Tongue (tissue), 3 donors: ENCODE measurements at places on chromosomes 11 and 22.

- no peak for DNase-seq
Observed at GRCh38 chr22:44452531-44453420, 45.3 kb downstream of the RTL6 start.

GRCh38 chr11:44889266-44889665, 61.4 kb downstream of the TP53I11 start:
- no peak for DNase-seq

- DNase-seq: no peak
Observed at GRCh38 chr11:119520966-119521365, 98.0 kb upstream of the THY1 start.

- no peak for DNase-seq
Observed at GRCh38 chr11:27291302-27291889, 71.6 kb downstream of the CCDC34 start.

DNA sequence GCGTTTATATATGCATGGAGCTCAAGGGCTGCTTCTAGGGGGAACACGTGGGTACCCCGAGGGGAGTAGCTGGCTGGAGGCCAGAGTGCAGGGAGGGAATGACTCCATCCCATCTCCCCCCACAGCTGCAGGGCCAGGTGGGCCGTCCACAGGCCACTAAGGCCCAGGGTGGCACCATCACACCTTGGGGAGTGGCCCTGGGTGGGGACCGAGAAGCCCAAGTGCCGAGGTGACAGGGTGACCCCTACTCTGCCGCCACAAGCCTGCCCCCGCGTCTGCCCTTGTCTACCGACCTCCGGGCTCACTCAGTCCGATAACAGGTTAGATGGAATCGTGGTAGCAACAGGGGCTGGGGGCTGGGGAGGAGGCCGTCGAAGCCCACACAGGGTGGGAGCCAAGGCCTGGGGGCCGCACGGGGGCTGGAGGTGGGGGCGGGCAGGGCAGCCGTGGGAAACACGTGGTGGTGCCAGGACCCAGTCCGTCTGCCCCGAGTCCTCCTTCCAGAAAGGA, 125.7 kb downstream of the KCNQ1OT1 start:
- no peak for DNase-seq

GRCh38 chr11:60375316-60375715, 3.0 kb upstream of the MS4A7 start:
- no peak for DNase-seq

DNA sequence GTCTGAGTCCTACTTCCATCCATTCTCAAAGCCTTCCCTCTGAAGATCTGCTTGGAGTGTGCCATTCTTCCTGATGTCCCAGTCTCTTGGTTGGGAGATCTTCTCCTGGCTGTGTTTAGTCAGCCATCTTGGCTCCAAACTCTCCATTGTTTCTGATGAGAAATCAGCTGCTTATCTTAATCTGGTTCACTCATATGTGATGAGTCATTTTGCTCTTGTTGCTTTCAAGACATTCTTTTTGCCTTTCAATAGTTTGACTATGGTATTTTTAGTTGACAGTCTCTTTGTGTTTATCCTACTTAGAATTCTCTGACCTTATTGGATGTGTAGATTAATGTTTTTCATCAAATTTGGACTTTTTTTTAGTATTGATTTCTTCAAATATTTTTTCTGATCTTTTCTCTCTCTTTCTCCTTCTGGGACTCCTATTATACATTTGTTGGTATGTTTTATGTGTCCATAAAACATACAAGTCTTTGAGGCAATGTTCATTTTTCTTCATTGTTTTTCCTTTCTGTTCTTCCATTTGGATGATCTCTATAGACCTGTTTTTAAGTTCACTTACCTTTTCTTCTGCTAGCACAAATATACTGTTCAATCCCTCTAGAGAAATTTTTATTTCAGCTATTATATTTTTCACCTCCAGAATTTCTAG, 77.2 kb upstream of the CLPB start:
- no peak for DNase-seq

GRCh38 chr11:80586464-80586863, 1145.6 kb upstream of the TENM4 start:
- DNase-seq: no peak

DNA sequence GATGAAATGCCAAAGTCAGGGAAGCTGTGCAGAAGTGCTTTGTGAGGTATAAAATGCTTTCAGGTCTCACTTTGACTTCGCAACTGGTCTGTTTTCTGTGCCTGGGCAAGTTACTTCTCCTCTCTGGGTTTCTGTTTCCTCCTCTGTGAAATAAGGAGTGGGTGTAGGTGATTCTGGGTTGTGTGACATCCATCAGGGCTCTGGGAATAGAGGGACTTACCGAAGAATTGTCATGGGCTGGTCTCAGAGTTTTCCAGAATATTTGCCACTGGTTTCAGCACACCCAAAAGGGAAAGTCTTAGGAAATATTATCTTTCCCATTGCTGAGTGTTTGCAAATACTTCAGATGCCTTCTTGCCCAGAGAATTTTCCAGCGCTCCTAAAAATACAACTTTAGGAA, 118.4 kb downstream of the KIAA1671 start:
- no peak for DNase-seq

DNA sequence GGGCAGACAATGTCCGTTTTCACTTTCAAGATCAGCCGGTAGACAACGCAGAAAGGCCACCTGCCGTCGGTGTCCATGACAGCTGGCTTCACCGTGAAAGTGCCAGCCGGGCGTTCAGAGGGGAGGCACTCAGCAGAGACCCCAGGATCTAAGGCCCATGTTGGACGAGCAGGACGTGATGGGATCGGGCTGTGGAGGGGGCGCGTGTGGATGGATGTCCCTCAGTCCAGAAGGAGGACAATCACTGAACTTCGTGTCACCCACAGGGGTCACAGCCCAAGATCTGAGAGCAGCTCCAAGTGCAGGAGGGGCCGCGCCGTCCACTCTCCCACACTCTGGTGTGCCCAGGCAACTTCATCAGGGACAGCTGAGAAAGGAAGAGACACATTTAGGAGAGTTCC, 164.4 kb downstream of the BRD1 start:
- DNase-seq: no peak

DNA sequence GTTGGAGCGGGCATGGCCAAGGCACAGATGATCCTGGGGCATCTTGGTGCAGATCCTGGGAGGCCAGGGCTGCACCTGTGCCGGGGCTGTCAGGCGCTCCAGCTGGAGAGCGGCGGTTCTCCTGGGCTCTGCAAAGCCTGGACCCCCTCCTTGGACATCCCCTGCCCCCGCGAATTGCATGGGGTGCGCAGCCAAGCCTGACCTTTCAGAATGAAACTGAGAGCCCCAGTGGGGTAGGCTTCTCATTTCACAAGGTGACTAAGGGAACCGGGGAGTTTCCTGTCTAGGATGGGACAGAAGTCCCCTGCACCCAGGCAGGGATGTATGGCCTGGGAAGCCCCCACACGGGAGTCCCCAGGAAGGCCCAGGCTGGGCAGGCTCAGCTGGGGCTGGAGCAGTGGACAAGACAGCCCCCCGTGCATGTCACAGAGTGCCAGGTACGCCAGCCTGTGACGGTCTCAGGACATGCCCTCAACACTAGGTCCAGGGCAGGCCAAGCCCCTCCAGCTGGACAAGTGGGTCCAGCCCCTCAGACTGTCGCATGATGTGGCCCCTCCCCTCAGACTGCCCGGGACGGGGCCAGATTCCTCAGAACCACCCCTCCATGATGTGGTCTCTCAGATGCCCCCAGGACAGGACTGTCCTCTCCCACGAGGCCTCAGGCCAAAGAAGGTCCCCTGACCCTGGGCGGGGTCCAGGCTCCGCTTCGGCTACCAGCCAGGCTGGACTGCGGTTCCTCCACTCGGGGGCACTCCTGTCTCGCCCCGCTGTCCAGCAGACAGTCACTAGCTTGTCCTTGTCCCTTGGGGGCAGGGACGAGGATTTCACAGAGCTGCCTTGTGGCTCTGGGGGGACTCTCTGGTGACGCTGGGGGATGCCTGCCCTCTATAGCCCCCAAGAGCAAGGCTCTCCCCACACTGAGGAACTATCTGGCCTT, 2.3 kb downstream of the LSP1 start:
- DNase-seq: no peak

DNA sequence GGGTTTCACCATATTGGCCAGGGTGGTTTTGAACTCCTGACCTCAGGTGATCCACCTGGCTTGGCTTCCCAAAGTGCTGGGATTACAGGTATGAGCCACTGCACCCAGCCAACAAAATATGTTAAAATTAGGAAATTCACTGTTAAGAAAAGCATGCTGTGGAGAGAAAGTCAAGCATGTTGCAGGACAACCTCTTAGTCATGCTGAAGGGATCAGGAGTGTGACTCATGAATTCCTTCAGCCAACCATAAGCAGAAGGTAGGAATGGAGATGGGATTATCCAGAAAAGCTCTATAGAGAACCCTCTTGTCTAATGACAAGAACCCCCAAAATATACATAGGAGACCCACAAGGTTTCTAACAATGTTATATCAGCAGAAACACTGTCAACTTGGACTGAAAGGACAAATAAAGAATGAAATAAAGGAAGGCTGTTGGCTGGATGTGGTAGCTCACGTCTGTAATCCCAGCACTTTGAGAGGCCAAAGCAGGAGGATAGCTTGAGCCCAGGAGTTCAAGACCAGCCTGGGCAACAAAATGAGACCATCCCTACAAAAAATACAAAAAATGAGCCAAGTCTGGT, 16.0 kb downstream of the MRTFA start:
- no peak for DNase-seq

DNA sequence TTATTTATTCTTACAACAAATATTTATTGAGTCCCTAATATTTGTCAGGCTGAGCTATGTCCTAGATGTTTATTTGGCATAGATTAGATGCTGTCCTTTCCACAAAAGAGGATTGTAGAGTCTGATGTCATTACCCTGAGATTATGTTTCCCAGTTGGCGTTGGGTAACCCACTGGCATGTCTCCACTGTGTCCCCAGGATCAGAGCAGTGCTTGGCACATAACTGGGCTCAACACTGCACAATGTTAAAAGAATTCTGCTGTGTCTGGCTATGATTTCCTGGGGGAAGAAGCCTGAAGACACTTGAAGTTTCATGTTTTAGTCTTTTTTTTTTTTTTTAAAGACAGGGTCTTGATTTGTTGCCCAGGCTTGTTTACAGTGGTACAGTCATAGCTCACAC, 4.0 kb downstream of the RCN1 start:
- DNase-seq: no peak

DNA sequence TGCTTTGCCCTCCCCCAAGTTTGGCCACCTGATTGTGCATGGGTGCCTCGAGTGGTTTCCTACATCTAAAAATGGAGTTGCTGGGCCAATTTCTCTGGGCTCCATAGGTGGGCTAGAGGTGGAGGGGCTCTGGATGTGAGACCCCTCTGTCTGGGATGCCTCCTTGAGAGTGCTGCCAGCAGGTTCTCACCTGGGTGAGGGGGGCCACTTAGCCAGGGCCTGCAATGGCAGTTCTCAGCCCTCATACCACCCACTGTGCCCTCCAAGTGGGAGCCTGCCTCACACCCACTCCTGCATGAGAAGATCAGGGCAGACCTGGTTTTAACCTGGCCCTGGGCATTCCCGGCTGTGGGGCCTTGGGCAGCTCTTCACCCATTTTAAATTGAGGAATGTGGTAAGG, 83.9 kb downstream of the CABIN1 start:
- DNase-seq: no peak

DNA sequence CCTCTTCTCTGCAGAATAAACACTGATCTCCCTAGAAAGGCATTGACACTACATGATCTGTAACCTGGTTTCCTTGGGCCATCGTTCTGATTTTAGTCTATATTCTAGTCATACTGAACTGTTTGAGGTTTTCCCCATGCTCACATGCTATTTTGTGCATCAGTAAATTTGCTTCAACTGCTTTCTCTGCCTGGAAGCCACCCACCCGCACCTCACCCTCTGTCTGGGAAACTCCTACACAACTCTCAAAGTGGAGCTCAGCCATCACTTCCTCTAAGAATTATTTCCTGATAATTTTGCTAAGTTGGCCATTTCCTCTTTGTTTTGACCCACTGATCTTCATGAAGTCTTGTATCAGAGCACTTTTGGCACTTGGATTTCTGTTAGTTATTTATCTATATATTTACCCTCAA, 36.1 kb downstream of the MMP20 start:
- DNase-seq: no peak

GRCh38 chr11:46315033-46315738, 32.1 kb upstream of the DGKZ start:
- peak; percentile 79 for DNase-seq

- no peak for DNase-seq
Observed at GRCh38 chr11:69257838-69258658, 35.9 kb upstream of the MYEOV start.

DNA sequence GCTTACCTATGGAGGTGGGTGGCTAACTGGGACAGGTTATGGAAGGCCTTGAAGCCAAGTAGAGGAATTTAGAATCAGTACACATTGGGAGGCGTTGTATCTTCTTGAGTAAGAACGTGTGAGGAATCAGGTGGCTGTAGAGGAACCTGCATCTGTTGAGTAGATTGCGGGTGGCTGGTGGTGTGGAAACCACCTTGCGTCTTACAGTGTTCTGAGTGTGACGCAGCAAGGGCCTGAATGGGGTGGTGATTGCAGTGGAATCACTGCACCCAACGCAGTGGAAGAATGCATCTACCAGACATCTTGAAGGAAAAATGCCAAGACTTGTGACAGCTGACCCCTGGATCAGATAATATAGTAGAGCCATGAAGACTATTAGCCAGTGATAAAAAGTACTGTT, 110.8 kb upstream of the NNMT start:
- no peak for DNase-seq

DNA sequence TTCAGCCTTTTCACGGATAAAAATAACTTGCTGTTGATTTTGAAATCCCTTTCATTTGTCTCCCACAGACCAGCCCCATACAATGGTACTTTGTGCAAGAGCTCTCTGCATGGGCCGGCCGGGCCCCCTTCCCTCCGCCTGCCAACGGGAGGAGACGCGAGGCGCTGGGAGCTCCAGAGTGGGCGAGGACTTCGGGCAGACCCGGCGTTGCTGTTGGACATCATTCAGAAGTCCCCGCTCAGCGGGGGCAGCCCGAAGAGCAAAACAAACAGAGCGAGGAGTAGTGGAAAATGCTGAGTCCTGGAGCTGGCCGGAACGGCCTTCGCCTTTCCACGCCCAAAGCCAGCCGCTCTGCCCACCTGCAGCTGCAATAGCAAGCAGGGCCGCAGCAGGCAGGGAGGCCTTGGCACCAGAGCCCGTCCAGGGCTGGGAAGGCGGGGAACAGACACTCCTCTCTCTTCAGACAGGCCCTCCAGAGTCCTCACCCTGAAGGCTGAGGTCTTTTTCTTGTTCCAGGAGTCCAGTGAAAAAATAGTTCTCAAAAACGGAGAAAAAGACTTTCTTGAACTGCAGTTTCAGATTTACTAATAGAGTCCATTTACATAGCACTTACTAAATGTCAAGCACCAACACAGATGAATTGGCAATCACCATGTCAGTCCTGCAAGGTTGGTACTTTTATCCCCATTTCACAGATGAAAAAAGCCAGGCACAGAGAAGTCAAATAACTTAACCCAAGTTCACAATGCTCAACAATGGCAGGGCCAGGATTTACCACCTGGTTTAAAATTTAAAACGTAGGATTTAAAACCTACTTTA, 135.5 kb downstream of the ETS1 start:
- DNase-seq: peak; percentile 77
